T-helper 22 cell (primary cell): ENCODE measurements at places on chromosomes 3 and 15.

- no peak for DNase-seq
Measured at GRCh38 chr15:59741274-59741906, 52.3 kb upstream of the BNIP2 start.

DNA sequence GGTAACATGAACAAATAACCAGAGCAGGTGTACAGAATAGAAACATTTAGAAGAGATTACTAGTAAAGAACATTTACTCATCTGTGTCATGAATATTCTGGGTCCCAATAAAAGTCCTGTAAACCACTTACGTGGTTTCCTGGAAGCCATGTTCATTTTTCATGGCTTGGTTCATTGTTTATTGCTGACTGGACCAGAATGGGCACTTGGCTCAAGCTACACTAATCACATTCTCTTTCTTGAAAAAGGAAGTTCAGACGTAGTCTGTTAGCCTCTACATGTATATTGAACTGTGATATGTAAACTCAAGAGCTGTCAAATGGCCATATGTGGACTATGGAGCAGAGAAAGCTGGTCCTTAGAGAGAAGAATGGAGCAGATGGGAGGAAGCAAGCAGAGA, 138.3 kb upstream of the FAM3D start:
- DNase-seq = no peak

GRCh38 chr3:123764647-123765046, 119.5 kb downstream of the MYLK start:
- no peak for DNase-seq

- no peak for DNase-seq
Measured at GRCh38 chr15:38377636-38378035, 76.3 kb upstream of the FAM98B start.
